Left ventricle myocardium superior (tissue), 1 donor: ENCODE measurements at places on chromosomes 7 and 10.

GRCh38 chr10:11242443-11243387, 225.0 kb downstream of the CELF2 start:
- peak; percentile 87 for DNase-seq

DNA sequence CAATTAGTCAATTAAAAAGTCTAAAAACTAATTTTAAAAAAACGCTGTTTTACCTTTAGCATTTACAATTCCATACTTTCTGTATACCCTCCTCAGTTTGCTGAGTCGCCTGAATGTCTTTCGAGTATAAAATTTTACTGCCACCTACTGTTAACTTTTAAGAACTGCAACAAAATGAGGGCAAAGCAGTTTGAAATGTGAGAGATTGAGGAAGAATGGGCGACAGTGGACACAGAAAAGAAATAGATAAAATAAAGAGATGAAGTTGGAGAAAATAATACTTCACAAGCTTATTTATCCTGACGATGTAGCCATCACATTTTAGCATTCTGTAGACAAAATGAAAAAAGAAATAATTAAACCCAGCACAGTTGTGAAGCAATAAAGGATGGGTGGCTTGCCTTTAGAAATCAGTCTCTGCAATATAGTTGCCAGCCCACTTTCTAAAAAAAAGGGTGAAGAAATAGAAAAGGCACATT, 110.8 kb upstream of the PTN start:
- no peak for DNase-seq

DNA sequence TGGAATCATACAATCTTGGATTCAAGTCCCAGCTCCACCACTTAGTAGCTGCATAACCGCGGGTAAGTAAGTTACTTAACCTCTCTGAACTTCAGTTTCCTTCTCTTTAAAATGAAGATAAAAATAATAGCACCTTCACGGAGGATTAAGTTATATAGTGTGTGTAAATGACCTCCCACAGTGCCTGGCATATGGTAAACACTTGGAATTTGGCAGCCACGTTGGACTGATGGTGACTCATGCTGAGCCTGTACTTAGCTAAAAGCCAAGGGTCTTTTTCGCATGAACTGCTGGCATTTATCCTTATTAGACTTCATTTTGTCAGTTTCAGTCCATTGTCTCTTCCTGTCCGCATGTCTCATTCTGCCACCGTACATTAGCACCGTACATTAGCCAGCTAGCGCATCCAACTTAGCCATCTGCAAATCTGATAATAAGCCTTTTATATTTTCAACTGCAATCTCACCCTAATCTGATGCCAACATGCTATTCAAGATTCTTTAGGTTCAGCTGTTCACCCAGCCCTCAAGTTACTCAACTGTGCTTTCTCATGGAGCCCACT, 11.2 kb downstream of the SLC13A4 start:
- no peak for DNase-seq

DNA sequence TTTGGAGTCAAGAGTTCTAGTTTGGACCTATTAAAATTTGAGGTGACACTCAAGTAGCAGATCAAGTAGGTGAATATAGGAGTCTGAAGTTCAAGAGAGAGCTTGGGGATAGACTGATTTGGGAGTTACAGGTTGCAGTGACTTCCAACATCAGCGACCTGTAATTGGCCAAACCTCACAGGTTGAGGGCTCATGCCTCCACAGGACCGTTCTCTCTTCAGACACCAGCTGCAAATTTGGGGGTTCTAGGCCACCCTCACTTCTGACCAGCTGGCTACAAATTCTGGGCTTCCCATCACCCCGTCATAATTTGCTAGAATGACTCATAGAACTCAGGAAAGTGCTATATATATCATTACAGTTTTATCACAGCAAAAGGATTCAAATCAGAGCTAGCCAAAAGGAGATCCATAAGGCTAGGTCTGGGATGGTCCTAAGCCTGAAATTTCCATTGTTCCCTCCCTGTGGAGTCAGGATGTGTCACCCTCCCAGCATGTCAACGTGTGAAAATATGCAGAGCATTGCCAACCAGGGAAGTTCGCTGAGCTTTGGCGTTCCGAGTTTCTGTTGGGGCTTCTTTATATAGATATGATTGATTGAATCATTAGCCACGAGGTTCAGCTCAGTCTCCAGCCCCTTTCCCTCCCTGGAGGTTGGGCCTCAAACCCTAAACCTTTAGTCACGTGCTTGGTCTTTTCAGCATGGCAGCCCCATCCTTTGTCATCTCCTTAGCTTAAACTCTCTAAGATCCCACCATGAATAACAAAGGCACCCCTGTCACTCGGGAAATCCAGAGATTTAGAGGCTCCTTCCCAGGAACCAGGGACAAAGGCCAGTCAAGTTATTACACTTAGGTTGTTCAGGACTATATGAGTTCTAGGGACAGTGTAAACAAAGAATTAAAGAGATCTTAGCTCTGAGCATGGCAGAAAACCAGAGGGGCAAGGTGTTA, 20.7 kb upstream of the ZNF212 start:
- DNase-seq = no peak

DNA sequence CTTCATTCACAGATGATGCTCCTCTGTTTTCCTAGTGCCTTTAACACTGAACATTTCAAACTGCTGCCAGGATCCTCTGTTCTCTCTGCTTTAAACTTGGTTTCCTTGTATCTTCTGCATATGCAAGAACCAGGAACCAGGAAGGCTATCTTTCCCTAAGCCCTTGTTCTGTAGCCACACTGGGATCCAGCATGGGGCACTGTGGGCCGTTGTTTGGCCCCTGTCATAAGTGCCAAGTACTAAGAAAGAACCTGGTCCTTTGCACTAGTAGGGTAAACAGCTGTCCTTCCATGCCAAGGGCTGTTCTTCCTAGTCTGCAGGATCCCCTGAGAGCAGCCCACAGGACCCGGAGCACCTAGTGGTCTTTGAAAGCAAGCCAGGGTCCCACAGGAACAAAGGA, 49.0 kb upstream of the TRIM8 start:
- no peak for DNase-seq
